ENCODE measurements at places on chromosomes 1 and 21.

DNA sequence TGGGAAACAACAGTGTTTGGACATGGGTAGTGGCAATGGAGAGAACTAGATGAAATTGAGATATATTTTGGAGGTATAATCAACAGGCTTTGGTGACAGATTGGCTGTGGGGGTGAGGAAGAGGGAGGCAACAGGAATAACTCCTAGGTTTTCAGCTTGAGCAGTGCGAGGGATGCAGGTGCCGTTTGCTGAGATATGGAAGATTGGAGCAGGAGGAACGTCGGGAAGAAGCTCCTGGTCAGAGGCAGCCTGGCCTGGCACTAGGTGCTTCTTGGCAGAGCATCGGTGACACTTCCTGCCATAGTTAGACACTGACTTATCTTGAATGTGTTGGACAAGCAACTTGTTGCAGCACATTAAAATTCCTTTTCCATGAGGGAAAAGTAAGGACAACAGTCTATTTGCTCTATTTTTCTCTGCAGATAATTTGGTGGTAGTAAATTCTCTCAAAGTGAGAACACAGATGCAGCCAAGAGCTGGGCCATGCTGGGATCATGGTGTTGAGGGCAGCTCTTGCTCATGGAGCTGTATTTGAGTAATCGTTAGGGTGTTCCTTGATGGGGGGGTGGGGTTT is 21.5 kb upstream of the MYSM1 start:
- DNase-seq = no peak

DNA sequence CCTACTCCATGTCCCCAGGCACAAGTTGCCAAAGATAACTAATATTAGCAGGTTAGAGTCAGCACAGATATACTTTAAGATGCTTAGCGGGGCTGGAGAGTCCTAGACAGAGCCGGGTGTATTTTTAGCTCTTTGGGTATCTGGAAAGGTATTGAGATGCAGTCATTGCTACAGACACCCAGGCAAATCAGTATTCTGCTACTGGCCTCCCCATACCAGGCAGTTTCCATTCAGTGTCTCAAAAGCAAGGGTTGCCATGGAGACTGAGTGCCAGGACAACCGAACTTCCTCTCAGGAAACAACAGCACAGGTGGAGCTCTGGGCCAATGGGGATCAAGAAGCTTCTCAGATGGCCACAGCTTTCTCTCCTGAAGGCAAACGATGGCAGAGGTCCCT is 45.3 kb downstream of the KCNC4 start:
- no peak for DNase-seq

DNA sequence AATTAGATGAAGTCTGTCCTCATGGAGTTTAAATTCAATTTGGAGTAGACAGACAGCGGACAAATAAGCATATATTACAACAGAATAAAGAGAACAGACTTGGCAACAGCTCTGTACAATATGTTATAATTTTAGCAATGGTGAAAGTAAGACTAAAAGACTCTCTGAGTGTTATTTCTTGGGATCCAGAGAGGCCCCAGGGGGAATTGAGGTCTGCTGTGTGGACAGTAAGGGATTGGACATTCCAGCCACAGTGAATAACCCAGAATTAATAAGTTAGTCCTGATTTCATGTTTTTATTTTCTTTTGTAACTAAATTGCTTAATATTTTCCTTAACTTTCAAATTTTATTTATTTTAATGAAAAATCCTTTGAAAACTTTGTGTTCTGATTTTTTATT is 101.7 kb downstream of the PATJ start:
- DNase-seq = no peak

- no peak for DNase-seq
These were observed at the start of gene SUSD4 for GRCh38 chr1:223363856-223364684. Gene SUSD4, minus strand, starts transcription at chr1:223364176. Its CDS starts 751 bp downstream, at chr1:223363425.

DNA sequence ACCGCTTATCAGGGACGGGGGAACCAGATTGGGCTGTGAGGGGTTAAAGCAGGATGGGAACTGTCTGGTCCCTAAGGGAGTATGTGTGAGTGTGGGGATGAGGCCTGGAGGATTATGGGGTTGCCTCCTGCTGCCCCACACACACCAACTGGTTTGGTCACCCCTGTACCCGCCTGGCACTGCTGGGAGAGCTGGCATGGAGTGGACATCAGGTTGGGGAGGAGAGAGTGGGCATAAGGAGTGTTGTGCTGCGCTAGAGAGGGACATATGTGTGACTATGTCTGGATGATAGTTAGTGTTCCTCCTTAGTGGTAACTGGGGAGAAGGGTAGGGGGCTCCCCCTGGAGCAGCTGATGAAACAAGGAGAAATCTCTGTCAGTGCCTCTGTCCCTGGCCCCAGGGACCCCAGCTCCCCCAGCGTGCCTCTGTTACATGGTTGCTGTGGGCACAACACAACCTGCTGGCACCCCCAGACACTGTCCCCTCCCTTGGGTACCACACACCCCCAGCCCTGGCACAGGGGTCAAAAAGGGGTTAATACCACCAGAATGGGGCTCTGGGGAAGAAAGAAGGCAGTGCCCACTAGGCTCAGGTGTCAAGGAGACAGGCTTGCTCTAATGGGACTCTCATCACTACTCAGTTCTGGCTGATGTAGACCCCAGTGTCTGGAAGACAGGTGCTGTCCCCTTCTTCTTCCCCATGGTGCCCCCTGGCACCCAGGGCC is 1.9 kb downstream of the ZBTB7B start:
- no peak for DNase-seq

- DNase-seq = no peak
These were observed 84.9 kb downstream of the KIF14 start for GRCh38 chr1:200535605-200536004.

- DNase-seq = no peak
These were observed 140.2 kb downstream of the TGFB2 start for GRCh38 chr1:218485241-218485928.

- DNase-seq = no peak
These were observed 138.9 kb upstream of the SOD1 start for GRCh38 chr21:31520561-31521098.

DNA sequence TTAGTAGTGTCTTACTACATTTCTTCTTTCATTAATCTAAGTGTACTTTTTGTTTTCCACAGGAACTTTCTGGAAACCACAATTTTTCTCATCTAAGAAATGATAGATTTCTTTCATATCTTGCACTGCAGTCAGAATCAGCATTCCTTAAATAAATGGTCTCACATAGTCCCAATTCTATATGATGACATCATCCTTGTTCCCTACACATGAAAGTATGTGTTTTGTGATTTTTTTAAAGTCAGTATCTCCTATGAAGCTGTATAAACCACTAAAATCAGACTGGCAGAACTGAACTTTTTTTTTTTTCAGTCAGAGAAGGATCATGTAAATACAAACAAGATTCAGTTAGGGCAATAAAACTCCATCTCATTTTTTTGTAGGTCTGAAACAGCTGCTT is 742.6 kb upstream of the CXADR start:
- DNase-seq = no peak

- DNase-seq = peak; percentile 15
These were observed 147.0 kb downstream of the GABPA start for GRCh38 chr21:25881524-25882376.

DNA sequence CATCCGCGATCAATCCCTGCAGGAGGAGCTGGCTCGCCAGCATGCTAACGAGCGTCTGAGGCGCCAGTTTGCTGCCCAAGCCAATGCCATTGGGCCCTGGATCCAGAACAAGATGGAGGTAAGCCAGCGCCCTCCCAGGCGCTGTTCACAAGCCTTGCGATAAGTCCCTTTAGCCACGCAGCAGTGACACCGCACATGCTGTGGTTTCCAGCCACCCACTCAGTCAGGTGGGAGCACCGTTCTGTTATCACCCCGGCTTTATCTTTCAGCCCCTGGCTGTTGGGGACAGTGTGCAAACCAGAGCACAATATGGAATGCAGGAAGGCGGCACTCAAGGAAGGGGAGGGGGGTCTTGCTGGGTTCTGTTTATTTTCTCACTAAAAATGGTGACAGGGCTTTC is 41.1 kb upstream of the MTR start:
- no peak for DNase-seq

DNA sequence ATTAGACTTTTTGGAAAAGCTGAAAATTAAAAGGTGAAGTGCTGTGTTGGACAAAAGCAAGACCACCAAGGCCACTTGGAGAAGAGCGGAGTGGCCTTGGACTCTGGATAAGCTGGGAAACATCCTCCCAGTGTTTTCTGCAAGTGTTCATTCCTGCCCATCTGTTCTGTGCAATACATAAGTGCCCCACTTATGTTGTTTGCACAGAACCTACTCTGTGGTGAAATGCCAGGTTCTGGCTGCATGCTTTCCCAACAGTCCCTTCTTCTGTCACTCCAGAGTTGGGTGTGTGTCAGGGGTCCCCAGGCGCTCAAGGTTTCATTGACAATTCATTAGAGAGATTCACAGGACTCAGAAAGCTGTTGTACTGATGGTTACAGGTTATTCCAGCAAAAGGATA is 30.3 kb downstream of the NHLH2 start:
- DNase-seq = no peak

DNA sequence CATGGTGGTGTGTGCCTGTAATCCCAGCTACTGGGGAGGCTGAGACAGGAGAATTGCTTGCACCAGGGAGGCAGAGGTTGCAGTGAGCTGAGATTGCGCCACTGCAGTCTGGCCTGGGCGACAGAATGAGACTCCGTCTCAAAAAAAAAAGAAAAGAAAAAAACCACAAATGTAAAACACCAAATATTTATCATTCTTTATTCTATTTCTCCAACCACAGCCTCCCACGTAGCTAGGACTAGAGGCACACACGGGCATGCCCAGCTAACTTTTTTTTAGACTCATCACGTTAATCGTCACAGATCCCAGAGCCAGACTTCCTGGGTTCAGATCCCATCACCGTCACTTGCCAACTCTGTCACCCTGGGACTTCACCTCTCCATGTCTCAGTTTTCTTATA is 13.5 kb downstream of the DNAJC16 start:
- no peak for DNase-seq

DNA sequence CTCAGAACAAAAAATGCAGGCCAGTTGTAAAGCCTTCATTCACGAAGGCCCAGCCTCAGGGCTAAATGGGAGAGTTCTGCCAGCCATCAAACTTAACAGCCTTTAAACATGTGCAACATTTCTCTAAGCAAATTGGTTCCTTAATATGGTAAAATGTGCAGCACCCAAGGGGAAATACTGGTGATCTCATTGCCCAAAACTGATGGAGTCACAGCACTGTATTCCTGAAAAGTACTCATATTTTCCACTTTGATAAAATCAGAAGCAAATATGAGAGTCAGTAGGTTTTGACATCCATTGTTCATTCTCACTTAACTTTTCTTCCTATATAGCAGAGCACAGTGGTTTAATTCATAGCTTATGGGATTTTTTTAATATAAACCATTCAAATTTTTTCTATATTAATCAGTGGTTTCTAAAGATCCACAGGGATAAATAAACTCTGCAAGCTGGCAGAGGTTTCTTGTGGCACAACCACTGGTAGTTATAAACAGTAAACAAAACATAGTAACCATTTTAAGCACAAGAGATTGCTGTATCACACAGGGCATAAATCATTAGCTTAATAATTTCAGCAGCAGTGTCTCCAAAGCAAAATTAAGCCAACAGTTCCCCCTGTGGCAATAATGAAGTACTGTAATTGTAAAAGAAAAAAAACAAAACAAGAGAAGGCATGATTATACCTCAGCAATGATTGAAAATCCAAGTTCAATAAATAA is 106.9 kb upstream of the LYPLAL1 start:
- DNase-seq = peak; percentile 43

DNA sequence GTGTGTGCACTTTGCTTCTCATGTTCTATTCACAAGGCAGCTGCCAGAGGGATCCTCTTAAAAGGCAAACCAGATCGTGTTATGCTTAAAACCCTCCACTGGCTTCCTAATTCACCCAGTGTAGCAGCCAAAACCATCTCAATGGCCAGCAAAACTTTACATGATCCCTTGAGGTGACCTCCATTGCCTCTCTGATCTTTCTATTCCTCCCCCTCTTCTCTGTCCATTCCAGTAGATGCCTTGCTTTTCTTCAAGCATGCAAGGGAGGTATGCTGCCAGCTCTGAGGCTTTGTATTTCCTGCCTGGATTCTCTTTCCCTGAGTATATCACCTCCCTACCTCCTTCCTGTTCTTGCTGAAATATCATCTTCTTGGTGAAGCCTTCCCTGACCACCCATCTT is 93.2 kb upstream of the KCNK2 start:
- peak; percentile 79 for DNase-seq

DNA sequence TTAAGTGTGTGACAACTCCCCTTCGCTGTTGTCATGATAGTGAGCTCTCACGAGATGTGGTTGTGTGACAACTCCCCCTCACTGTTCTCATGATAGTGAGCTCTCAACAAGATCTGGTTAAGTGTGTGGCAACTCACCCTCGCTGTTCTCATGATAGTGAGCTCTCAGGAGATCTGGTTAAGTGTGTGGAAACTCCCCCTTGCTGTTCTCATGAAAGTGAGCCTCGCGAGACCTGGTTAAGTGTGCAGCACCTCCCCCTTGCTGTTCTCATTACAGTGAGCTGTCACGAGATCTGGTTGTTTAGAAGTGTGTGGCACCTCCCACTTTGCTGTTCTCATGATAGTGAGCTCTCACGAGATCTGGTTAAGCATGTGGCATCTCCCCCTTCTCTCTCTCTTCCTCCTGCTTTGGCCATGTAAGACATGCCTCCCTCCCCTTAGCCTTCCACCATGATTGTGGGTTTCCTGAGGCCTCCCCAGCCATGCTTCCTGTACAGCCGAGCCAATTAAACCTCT is 25.1 kb upstream of the LSS start:
- DNase-seq = no peak

- DNase-seq = peak; percentile 67
These were observed 93.9 kb downstream of the ADCY10 start for GRCh38 chr1:167819849-167820683.

- DNase-seq = no peak
These were observed 1157.3 kb downstream of the PLA2G4A start for GRCh38 chr1:187985897-187986654.

DNA sequence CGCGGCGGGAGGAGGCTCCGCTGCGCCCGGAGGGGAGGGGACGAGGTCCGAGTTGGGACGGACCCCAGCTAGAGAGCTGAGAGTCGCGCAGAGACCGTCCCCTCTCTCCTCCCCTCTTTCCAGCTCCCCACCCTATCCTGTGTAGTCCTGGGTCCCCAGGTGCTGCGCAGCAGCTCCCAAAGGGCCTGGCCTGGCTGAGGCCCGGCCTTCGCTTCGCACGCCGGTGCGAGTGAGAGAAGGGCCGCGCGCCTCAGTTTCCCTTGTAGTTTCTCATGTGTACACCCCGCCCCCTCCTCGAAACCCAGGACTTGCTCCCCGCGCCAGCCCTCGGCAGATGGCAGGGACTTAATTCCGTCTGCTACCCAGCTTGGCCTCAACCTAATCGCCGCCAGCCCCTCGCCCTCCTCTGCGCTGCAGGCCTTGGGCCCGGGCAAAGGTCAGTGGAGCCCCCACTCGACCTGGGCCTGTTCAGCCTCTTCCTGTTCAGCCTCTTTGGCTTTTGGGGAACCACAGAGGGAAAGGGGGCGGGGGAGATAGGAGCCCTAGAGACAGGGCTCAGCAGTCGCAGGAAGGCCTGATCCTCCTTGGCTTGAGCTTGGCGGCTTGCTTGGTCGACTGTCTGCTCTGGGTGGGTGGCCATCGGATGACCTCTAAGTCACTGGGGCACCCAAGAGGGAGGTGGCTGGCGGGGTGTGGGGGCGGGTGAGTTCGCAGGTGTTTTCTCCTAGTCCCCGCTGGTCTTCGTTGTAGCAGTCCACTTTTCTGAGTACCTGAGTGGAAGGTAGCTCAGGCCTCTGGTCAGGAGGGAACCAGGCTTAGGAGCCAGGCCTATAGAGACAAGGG is 1.0 kb downstream of the ZNF687 start:
- no peak for DNase-seq

GRCh38 chr1:2276803-2277580 is 48.9 kb downstream of the SKI start:
- no peak for DNase-seq
